ENCODE measurements at places on chromosomes 1 and 21.
A peak's percentile ranks its signal among the peaks of the same experiment; 100 is the strongest.

DNA sequence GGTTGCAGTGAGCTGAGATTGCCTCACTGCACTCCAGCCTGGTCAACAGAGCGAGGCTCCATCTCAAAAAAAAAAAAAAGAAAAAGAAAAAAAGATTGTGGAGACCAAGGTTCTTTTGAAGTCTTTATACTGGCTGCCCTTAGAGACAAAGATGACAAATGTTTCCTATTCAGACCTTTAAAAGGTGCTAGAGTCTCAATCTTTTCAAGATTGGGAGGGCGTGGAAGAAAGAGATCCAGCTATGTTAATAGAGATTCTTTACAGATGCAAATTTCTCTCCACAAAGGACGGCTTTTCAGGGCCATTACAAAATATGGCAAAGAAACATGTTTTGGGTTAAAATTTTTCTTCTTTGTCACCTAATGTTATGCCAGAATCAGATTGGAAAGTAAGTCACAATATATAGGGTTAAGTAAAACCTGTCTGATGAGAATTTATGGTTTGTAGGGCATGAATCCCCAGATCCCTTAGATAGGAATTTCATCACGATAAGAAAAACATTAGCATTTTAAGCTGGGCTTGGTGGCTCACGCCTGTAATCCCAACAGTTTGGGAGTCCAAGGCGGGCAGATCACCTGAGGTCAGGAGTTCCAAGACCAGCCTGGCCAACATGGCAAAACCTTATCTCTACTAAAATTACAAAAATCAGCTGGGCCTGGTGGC lies 13.0 kb upstream of the MORC3 start:
- DNase-seq, result no peak

DNA sequence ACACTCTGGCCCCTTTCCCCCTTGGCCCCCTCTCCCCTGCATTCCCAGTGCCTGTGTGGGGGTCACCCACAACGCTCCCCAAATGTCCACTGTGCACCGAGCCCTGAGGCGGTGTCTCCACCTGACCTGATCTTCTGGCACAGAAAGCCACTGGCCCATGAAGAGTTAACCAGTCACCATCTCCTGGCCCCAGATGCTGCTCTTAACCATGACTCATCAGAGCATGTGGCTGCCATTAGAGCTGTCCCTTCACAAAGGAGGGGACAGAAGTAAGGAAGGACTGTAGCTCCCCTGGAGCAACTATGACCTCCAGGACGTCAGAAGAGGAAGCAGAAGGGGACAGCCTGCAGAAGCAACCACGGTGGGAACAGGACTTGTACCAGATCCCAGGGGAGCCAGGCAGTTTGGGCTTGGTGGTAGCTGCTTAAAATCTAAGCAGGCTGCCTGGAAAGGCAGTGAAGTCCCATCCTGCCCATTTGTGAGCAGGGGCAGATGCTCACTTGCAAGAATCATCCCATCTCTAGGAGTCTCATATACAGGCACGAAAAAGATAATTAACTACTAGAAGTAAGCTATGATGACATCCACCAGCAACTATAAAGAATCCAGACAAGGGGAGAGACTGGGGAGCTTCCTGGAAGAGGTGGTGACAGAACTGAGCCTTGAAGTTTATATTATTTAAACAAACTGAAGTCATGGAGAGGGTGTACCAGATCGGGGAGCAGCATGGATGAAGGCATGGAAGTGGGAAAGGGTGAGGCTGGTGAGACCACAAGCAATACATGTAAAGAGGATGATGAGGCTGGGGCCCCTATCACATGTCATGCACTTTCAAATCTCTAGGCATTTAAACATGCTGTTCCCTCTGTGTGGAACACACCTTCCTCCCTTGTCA lies 1.1 kb upstream of the TTC39A start:
- no peak for DNase-seq

- DNase-seq, result no peak
Measured at GRCh38 chr1:78830321-78830720, 176.2 kb downstream of the ADGRL4 start.

GRCh38 chr1:9289090-9289534 lies 3.6 kb upstream of the SPSB1 start:
- peak; percentile 91 for DNase-seq

- no peak for DNase-seq
Measured at GRCh38 chr1:230081751-230082150, 14.7 kb downstream of the GALNT2 start.

DNA sequence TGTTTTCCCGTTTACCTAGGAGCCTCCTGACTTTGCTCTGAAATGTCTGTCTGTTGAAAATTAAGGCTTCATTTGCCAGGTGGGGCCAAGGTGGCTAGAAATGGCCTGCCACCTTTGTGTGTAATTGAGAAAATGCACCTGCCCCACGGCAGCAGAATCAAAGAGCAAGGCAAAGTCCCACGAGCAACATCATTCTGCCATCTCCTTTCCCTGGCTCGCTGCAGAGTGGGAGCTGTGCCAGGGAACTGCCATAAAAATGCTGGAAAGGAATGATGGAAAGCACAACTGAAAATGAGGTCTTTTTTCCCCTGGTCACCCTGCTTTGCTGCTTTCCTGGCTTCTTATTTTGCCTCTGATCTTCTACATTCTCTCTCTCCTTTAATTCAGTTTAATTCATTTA lies 5.5 kb upstream of the OLFML2B start:
- DNase-seq, result no peak

- no peak for DNase-seq
Measured at GRCh38 chr1:98126740-98127139, 205.9 kb upstream of the DPYD start.

GRCh38 chr1:108636876-108637275 lies 24.0 kb downstream of the HENMT1 start:
- DNase-seq, result no peak

GRCh38 chr21:38467374-38467773 lies 30.9 kb downstream of the ERG start:
- DNase-seq, result no peak

DNA sequence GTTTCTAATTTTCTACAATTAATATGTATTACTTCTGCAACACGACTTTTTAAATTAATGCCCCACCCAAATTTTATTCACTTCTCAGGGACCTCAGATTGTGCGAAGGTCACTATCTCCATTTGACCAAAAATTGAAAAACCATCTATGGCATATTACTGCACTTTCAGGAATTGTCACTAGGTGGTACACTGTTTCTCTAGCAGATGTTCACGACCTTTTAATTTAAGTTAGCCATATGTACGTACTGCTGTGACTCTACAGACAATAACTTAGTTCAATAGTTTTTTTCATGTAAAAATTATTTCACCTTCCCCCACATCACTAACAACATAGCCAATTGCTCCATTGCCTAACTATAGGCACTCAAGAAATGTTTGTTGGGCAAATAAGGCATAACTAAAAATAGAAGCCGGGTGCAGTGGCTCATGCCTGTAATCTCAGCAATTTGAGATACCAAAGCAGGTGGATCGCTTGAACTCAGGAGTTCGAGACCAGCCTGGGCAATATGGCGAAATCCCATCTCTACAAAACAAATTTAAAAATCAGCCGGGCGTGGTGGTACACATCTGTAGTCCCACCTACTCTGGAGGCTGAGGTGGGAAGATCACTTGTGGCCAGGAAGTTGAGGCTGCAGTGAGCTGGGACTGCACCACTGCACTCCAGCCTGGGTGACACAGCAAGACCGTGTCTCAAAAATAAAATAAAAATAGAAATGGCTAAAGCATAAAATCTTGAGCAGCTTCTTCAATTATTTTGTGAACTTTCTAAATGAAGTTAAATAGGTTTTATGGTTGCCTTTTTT lies 75.7 kb upstream of the PKN2 start:
- DNase-seq, result peak; percentile 74

- no peak for DNase-seq
Measured at GRCh38 chr1:55481634-55482033, 266.5 kb upstream of the USP24 start.

DNA sequence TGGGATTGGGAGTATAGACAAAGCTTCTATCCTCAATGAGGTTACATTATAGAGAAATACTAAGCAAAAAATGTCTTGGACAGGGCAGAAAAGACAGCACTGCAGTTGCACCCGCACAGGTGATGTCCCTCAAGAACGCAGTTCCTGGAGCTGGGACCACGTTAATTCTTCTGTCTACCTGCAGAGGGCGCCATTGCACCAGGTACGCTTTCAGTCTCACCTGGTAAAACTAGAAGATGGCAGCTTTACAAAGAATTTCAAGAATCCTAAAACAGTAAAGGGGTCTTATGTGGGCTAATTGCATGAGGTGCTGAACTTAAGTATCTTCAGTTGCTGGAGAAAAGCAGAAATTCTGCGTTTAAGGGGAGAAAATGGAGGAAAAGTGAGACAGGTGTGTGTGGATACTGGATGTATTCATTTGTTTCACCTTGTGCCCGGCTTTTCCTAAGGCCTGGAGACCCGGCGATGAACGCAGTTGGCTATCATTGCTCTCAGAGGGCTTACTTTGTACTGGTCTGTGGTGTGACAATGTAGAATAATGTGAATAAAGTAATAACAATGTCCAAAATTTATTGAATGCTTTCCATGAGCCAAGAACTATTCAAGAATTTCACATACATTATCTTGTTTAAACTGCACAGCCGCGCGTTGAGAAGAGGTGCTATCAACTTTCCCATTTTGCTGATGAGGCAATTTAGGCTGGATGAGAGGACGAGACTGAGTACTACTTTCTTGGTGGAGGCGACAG lies 276.3 kb upstream of the GREM2 start:
- peak; percentile 59 for DNase-seq

GRCh38 chr1:91791691-91792488 lies 94.1 kb downstream of the TGFBR3 start:
- no peak for DNase-seq

GRCh38 chr1:207896547-207896946 lies 14.4 kb downstream of the CD34 start:
- no peak for DNase-seq

DNA sequence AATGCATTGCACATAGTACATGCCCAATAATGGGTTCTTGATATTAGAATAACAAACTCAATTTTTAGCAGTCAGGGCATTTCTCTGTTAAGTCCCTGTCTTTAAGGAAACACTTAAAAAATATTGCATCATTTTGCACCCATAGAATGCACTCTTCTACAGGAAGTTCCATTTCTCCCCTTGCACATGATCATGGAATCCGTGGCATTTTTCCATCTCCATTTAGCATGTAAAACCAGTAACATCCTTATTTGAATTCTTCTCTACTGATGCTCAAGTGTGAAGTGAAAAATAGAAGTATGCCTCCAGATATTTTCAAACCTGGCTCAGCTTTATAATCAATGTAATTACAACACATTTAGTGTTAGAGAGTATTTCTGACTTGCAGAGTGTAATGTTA lies 192.8 kb downstream of the RWDD3 start:
- DNase-seq, result no peak

DNA sequence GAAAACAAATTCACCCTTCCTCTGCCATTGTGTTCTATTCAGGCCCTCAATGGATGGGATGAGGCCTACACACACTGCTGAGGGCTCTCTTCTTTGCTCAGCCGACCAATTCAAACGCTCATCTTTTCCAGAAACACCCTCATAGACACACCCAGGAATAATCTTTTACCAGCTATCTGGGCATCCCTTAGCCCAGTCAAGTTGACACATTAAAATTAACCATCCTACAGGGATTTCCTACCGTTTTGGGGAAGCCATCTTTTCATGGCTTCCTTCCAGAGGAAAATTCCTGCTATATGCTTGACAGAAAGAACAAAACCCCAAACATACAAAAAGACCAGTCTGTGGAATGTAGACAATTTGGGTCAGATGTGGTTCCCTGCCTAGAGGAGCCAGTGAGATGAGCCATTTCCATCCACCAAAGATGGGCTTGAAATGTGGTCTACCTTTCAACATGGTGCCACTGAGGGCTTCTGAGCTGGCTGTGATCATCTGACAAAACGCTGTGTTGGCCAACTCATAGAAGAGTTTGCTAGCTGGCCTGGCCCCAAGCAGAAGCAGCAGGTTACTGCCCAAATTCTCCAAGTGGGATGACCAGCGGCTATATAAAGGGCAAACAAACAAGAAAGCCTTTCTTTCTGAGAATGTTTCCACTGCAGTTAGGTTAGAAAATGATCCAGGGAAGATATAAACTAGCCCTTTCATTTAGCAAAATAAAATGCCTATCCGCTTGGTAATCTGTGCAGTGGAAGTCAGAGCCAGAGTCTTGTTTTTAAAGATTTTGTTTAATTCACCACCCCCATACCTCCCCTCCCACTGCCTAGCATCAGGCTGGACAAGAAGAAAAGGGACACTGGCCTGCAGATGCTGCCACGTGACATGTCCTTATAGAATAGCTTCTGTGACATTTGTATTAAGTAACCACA lies 69.1 kb upstream of the MRPS6 start:
- no peak for DNase-seq

- no peak for DNase-seq
Measured at GRCh38 chr21:14076143-14076806, 134.5 kb downstream of the LIPI start.

GRCh38 chr1:21175324-21175669 lies 1.4 kb downstream of the EIF4G3 start:
- DNase-seq, result peak; percentile 59

DNA sequence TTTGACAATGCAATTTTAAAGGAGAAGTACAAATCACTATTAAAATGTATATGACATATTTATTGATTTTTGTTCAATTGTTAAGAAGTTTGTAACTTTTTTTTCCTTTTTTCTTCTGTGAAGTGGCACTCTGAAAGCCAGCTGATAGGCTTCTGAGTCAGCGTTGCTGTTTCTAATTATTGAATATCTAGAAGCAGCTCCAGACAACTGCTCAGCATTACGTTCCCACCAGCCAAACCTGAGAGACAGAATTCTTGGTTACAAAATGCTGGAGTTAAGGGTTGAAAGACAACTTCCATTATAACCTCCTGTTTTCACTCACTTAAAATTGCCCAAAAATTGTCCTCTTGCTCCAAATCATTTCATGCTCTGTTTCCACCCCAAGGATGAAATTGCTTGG lies 31.4 kb upstream of the LMX1A start:
- DNase-seq, result no peak

GRCh38 chr1:24769656-24770651 lies 24.7 kb downstream of the CLIC4 start:
- peak; percentile 30 for DNase-seq

GRCh38 chr21:16159213-16159970 lies 429.6 kb downstream of the USP25 start:
- DNase-seq, result no peak

- no peak for DNase-seq
Measured at GRCh38 chr21:43931489-43931888, 66.5 kb downstream of the AGPAT3 start.

GRCh38 chr1:207966521-207966920 lies 55.6 kb upstream of the CD34 start:
- DNase-seq, result no peak

DNA sequence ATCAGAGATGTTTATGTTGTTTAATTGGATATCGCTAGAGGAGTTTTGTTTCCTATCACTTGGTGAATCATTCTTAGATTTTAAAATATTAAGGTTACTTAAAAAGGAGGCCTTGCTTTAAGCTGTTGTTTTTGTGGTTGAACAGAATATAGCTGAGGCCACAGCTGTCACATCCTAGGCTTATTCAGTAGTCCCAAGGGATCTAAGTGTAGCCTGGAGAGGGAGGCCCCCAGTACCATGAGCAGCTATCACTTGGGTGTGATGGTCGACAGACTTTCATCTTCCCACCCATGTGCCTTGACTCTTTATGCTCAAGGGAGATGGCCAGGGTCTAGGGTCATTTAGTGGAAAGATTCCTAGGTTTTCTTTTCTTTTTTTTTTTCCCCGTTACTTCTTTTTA lies 278.7 kb downstream of the HHAT start:
- no peak for DNase-seq

GRCh38 chr21:41506611-41507520 lies 1.1 kb downstream of the TMPRSS2 start:
- DNase-seq, result no peak

- DNase-seq, result no peak
Measured at GRCh38 chr1:47280142-47280541, 33.8 kb downstream of the STIL start.

Data from NAMALWA (cell line).